ENCODE measurements at places on chromosomes 5 and 9.

- peak; percentile 22 for DNase-seq
Observed at GRCh38 chr5:163913548-163913947, 408.1 kb downstream of the MAT2B start.

DNA sequence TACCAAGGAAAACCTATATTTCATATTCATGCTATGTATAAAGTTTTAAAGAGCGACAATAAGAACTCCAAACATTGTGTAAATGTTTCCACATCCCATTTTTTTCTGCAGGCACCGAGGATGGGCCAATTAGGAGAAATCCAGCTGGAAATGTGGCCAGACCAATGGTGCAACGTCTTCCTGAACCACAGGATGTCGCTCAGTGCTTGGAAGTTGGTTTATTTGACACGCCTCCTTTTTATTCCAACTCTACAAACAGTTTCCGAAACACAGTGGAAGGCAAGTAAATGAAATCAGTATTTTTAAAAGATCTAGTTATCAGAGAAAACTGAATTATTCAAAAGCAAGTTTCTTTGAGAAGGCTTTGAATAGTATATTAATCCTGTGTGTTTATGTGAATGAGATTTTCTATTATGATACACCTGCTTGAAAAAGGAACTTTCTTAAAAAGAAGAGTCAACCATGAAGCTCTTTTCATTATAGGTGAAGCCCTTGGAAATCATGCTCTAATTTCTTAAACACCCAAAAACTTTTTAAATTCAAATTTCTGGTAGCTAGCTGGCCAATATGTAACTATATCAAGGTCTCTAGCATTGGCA is 9.1 kb downstream of the TYRP1 start:
- no peak for DNase-seq

- no peak for DNase-seq
Observed at GRCh38 chr5:29983528-29984155, 1209.8 kb upstream of the CDH6 start.

GRCh38 chr9:132857616-132858342 is 20.3 kb downstream of the AK8 start:
- no peak for DNase-seq

GRCh38 chr5:76729373-76730290 is 13.7 kb downstream of the F2R start:
- no peak for DNase-seq

GRCh38 chr9:135242406-135242805 is 154.9 kb downstream of the OLFM1 start:
- no peak for DNase-seq

DNA sequence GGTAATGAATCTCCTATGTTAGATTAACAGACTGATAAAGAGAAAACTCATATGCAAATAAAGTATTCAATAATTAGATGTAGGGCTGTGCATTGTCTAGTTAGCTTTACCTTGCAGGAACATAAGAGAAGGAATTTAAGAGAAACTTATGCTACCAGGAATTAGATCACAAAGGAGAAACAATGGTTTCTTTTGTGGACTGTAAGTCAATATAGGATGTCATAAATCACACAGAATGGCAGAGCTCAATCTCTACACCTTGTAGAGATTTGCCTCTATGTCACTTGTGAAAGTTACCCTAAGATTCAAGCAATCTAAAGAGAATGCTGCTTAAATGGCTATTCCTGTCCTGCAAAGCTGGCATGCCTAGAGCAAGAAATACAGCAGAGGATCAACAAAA is 26.0 kb downstream of the SLCO4C1 start:
- no peak for DNase-seq
